Psoas muscle (tissue), 8 donors: ENCODE measurements at places on chromosomes 3 and 15. TPM values are rescaled to one million over a fixed set of nuclear protein-coding genes. Genes with fewer than 3 reads are reported as not detected.
A peak's percentile ranks its signal among the peaks of the same experiment; 100 is the strongest.

DNA sequence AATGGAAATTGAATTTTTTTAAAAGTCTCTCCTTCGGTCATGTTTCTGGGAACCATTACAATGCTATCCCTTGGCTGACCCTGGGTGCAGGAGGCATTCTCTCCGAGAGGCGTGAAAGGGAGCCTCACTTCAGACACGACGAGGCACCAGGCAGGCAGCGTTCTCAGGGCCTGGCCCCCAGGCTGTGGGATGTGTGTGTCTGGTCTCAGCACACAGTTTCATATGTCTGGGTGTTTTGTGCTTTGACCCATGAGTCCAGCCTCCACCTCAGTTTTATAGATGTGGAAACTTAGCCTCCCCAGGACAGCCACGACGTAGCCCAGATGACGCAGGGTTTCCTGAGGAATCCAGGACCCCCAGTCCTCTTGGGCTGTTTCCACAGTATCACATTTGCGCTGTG lies 34.0 kb downstream of the FGD5 start:
- H3K4me3 ChIP-seq: no peak overlapping the region
- H3K36me3 ChIP-seq: no peaks in the 10 kb centered on the region
- no peaks in the 10 kb centered on the region for H3K4me1 ChIP-seq
- DNase-seq: no peak

- no peaks in the 10 kb centered on the region for H3K27me3 ChIP-seq
- no peak overlapping the region for H3K27ac ChIP-seq
- no peaks in the 10 kb centered on the region for H3K4me1 ChIP-seq
- DNase-seq: no peak
- H3K4me3 ChIP-seq: no peak overlapping the region
Measured at GRCh38 chr3:127536830-127537812, 53.4 kb downstream of the TPRA1 start.

GRCh38 chr15:48866141-48866563 lies 11.8 kb upstream of the EID1 start:
- H3K27ac ChIP-seq: no peak overlapping the region
- no peak overlapping the region for H3K4me3 ChIP-seq
- no peaks in the 10 kb centered on the region for H3K4me1 ChIP-seq
- no peaks in the 10 kb centered on the region for H3K36me3 ChIP-seq
- DNase-seq: no peak
- no peaks in the 10 kb centered on the region for H3K27me3 ChIP-seq

GRCh38 chr3:177035676-177036075 lies 161.6 kb downstream of the TBL1XR1 start:
- DNase-seq: no peak
- no peak overlapping the region for H3K4me3 ChIP-seq
- H3K36me3 ChIP-seq: no peaks in the 10 kb centered on the region

- no peaks in the 10 kb centered on the region for H3K36me3 ChIP-seq
- H3K4me3 ChIP-seq: no peak overlapping the region
- no peak for DNase-seq
- no peaks in the 10 kb centered on the region for H3K4me1 ChIP-seq
- no peak overlapping the region for H3K27ac ChIP-seq
- H3K27me3 ChIP-seq: no peaks in the 10 kb centered on the region
Measured at GRCh38 chr3:56835650-56836227, 34.0 kb upstream of the ARHGEF3 start.

DNA sequence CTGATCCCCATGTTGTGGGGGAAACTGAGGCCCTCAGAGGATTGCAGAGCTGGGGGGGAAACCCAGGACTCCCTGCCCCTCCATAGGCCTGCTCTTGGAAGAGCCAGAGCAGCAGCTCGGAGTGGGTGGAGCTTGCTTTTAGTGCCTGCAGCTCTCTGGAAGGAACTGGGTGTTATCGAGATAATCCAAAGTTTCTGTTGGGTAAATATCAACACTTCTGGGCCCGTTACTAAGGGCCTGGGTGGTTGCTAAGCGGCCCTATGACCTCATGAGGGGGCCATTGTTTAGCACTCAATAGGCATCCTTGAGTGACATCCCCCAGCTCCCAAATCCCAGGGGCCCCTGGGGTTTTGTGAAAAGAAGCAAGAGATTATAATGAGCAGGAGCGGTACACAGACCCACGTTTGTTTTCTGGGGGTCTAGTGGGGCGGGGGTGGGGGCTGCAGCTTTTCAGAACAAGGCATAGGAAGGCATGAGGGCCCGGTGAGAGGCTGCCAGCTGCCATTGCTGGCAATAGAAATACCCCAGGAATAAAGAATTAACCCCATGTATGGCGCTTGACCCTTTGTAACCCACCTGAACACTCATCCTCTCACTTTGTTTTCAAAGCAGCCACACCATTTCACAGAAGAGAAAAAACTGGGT lies 48.3 kb upstream of the ATP2B2 start:
- peaks cover 71% of the 10 kb centered on the region for H3K4me1 ChIP-seq
- no peaks in the 10 kb centered on the region for H3K27me3 ChIP-seq
- H3K27ac ChIP-seq: peak overlapping the region; percentile 82
- no peak overlapping the region for H3K4me3 ChIP-seq
- H3K36me3 ChIP-seq: no peaks in the 10 kb centered on the region

DNA sequence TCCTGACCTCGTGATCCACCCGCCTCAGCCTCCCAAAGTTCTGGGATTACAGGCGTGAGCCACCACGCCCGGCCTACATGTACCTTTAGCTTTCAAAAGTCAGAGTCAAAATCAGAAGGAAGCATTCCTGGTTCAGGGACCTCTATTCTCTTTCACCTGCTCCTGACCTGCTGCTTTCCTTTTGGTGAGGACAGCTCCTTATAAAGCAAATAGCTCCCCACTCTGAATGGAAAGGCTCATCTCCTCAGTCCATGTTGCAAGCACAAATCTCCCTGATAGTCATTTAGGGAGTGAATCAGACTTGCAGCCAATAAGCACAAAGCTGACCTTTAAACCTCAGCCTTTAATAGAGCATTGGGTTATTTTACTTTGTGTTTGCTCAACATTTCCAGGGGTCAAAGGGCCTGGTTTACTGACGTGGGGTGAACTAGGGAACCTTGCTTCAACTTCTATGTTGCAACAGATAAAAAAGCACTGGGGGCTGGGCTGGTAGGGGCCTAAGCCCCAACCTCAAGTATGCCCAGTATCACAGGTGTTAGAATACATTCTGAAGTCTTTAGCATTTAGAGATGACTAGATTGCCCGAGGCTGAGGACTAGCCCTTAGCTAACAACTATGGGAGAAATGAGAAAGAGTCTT lies 43.1 kb downstream of the THRB start:
- no peaks in the 10 kb centered on the region for H3K27me3 ChIP-seq
- no peak for DNase-seq
- H3K36me3 ChIP-seq: no peaks in the 10 kb centered on the region
- H3K4me3 ChIP-seq: no peak overlapping the region
- peak overlapping the region; percentile 72 for H3K27ac ChIP-seq
- H3K4me1 ChIP-seq: peaks cover 32% of the 10 kb centered on the region

DNA sequence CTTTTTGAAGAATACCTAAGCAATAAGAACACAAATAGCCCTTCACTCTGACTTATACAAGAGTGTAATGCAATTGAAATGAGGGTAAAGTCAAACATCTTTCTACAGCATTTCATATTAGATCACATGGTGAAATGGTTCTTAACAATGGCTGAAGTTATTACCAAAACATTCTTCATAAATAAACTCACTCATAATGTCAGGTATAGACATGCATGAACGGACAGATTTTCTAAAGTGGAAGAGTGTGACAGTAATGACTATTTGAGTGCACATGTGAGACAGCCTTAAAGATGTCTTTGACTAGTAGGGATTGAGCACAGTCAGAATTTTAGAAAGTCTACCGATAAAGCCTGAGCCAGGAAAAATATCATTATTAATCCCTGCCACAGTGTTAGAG lies 471.0 kb downstream of the ZPLD1 start:
- no peak overlapping the region for H3K4me3 ChIP-seq
- H3K27ac ChIP-seq: no peak overlapping the region
- H3K36me3 ChIP-seq: no peaks in the 10 kb centered on the region

DNA sequence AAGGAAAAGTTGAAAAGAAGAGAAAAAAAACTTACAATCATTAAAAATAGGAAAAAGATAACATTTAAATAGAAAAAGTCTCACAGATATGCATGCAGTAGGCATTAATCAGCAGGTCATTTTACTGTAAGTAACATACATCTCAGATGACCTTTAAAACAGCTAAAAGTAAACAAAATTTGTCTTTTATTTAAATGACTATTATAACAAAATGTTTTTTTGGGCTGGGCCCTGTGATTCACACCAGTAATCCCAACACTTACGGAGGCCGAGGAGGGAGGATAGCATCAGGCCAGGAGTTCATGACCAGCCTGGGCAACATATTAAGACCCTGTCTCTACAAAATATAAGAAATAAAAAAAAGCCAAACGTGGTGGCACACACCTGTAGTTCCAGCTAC lies 14.7 kb downstream of the IQGAP1 start:
- no peak for DNase-seq
- H3K27ac ChIP-seq: peak overlapping the region; percentile 86
- peaks cover 93% of the 10 kb centered on the region for H3K4me1 ChIP-seq

- H3K36me3 ChIP-seq: no peaks in the 10 kb centered on the region
- H3K27me3 ChIP-seq: peaks cover 9% of the 10 kb centered on the region
- no peaks in the 10 kb centered on the region for H3K4me1 ChIP-seq
- DNase-seq: no peak
Measured at GRCh38 chr3:9508781-9509180, 44.8 kb downstream of the LHFPL4 start.

DNA sequence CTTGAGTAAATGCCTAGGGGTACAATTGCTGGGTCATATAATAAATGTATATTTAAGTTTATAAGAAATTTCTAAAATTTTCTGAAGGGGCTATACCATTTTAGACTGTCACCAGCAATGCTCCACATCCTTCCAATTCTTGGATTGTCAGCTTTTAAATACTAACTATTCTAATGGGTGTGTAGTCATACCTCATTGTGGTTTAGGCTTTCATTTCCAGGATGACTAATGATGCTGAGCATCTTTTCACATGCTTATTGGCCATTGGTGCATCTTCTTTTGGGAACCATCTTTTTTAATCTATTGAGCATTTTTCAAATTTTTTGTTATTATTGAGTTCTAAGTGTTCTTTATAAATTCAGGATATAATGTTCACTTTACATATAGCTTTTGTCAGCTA lies 52.5 kb upstream of the CORO2B start:
- no peak for DNase-seq
- no peaks in the 10 kb centered on the region for H3K36me3 ChIP-seq
- no peaks in the 10 kb centered on the region for H3K27me3 ChIP-seq
- H3K27ac ChIP-seq: no peak overlapping the region
- no peak overlapping the region for H3K4me3 ChIP-seq

- no peaks in the 10 kb centered on the region for H3K36me3 ChIP-seq
- H3K27me3 ChIP-seq: no peaks in the 10 kb centered on the region
- H3K4me1 ChIP-seq: peaks cover 19% of the 10 kb centered on the region
Measured at GRCh38 chr15:67914537-67915460, 75.0 kb upstream of the RNU6-1 start.

DNA sequence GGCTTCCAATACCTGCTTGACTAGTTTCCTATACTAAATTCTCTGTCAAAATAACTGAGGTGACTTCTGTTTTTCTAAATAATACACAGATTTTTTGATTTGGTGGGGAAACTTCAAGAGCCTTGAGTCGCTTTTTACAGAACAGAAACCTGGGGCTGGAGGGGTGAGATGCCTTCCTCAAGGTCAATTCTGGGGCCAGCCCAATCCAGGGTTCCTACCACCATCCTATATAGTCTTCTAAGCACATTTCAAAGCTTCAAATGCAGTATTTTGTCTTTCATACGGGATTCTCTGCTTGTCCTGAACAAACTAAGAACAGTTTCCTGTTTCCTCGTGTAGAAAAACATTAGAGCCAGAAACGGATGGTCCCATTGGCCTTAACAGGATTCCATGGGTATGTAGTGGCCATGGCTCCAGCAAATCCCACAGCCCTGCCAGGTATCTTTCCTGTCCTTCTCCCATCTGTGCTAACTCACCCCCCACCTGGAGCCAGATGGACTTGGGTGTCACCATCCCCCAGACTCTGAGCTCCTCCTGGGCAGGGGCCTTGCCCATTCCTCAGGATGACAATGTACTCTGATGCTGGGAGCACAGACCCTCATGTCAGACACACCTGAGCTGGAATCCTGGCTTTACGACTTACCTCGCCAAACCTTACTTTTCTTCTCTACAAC lies 146.9 kb downstream of the KLF13 start:
- H3K4me3 ChIP-seq: no peak overlapping the region
- no peaks in the 10 kb centered on the region for H3K4me1 ChIP-seq
- H3K36me3 ChIP-seq: no peaks in the 10 kb centered on the region

- no peak for DNase-seq
- H3K27me3 ChIP-seq: no peaks in the 10 kb centered on the region
- no peak overlapping the region for H3K4me3 ChIP-seq
Measured at GRCh38 chr3:81437683-81438082, 323.8 kb downstream of the GBE1 start.

The WDR93 gene
- total RNA-seq: not detected

The ARHGEF26 gene
- 0.71 TPM for total RNA-seq

The MORF4L1 gene
- 327 TPM for total RNA-seq

The CCR5 gene
- 0.53 TPM for total RNA-seq

The SMCO1 gene
- total RNA-seq: 7.3 TPM

The SLC7A14 gene
- not detected for total RNA-seq
